Dorsolateral prefrontal cortex (tissue), 122 donors: ENCODE measurements at places on chromosomes 16 and 17.

DNA sequence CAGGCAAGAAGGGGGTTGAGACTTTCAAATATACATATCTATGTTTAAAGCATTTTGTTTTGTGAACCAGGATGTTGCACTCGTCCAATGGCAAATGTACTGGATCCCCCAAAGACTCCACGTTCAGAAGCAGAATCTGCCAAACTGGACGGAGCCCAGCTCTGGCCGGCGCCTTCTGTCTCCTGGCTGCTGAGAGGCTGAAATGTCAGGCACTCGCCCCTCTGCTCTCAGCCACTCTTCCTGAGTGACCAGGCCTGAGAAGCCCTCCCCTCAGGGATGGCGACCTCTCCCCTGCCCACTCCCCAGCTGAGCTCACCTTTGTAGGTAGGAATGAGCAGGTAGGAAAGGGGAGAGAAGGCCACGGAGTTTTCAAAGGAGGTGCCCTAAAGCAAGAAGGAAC, 187.5 kb upstream of the FOXF1 start:
- DNase-seq, result no peak

GRCh38 chr16:52843381-52843780, 209.3 kb downstream of the CHD9NB start:
- no peak for DNase-seq

DNA sequence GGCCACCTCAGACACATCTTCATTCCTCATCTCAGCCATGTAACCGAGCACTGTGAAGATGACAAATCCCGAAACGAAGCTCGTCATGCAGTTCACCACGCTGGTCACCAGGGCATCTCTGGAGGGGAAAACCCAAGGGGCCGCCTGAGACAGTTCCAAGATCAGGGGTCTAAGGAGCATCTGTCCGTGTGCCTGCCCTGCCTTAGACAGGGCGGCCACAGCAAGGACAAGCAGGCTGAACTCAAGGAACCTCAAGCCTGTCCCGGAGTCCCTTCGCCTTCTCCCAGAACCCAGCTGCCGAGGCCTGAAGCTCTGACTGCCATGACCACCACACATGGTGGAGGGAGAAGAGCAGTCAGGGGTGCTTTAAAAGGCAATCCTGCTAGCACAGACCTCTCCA, 22.7 kb downstream of the SLC6A4 start:
- no peak for DNase-seq

DNA sequence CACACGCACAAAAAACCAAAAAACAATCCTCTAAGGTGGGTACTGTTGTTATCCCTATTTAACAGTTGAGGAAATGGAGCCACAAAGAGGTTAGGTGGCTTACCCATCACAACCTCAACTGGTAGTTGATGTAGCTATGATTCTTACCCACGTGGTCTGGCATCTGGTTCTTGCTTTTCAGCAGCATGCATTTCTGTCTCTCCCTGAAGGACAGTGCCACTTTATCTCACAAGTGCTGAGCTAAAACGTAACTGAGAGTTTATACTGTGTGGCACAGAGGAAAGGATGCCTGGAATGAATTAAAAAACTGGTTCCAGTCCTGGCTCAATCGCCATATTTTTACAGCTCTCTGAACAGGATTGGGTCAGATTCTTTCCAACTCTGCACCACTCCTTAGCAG, 1.9 kb upstream of the CORO6 start:
- no peak for DNase-seq

DNA sequence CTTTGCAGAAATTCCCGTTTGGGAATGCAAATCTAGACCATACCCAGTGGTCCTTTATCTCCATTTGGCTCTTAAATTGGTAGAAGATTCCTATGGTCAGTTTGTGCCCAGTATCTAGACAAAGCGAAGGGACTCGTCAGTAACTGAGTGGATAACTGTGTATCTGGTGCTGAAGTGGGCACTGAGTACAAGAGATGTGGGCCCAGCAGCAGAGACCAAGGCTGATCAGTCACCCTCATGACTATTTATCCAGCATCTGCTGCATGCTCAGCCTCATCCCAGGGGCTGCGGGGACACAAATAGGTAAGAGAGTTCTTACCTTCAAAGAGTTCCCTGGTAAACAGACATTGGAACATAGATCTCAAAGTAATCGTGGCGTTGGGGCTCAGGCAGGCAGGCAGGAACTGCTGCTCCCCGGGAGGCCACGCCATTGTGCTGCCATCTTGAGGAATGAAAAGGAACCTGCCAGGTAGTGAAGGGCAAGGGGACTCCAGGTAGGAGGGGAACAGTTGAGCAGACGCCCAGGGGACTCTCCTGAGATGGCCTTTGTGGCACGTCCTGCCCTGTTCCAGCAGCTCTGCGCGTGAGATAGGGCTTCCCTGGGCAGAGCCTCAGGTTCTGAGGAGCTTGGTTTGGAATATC, 10.3 kb downstream of the NT5M start:
- no peak for DNase-seq

DNA sequence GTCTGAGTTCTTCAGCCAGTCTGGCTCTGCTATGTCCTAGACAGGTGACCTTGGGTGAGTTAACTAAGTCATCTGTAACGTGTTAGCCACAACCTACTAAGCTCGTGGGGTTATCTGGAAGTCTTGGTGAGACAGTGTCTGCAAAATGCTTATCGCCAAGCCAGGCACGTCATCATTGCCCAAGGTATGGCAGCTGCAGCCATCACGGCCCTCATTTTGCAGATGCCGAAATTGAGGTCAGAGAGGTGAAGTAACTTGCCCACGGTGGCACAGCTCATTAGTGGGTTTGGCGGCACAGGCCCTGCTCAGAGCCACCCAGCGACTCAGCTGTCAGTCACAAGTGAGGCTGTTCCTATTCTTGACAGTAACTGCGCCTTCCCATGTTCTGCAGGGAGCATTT, 79.8 kb downstream of the CMIP start:
- no peak for DNase-seq

DNA sequence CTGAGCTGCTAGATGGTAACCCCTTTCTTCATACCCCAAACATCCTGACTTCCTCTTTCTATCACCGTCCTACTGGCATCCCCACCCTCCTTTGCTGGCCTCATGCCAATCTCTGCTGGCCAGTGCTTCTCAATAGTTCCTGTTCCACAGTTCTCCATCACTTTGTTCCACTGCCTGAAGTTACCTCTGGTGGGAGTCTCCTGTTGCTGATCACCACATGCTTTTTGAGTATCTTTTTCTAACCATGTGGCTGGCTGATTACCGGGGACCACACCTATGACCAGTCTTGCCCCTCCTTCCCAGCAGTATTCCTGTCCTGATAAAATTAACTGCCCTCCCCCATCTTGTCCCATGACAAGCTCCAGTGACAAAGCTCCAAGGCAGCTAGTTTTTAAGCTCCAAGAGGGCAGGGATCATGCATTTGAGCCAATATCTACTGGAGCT, 380.4 kb upstream of the CCL2 start:
- no peak for DNase-seq

DNA sequence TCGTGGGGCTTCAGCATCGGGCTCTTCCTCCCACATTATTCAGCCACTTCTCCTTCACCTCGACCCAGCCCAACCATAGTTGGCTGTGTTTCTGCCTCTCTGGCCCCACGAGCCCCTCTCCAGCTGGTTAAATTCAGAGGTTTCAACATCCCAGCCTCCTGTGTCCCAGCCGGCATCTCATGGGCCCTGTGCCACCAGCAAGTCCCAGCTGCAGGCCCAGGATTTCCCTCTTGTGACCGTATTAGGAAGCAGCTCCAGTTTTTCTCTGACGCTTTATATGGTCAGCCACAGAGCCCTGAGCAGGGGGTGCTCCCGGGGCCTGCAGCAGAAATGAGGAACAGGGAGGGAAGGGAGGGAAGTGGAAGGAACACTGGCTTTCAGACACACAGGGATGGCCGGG, 27.4 kb downstream of the MYH11 start:
- no peak for DNase-seq

DNA sequence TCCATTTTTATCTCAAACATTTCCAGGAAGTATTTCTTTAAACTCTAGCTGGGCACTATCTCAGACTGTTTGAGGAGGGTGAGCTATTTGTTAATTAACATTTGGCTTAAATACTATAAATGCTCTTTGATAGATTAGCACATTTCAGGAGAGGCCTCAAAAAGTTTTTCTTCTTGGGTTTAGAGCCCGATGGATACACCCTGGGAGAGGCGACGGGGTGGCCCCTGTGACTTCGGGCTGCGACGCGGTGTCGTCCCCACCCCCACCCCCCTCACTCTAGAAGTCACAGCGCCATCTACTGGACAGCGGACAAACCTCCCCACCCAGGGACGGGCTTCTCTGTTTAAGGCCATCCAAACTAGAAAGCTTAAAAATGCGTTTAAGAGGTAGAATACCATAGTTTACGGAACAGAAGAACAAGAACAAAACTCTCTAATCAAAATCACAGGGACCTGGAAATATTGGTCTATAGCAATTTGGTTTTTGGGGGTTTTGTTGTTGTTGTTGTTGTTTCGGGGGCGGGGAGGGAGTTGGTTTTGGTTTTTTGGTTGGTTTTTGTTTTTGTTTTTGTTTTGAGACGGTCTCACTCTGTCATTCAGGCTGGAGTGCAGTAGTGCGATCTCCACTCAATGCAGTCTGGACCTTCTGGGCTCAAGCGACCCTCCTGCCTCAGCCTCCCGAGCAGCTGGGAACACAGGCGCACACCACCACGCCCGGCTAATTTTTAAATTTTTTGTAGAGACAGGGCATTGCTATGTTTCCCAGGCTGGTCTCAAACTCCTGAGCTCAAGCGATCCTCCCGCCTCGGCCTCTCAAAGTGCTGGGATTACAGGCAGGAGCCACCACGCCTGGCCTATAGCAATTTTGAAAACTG, 254.4 kb downstream of the C16orf95 start:
- peak; percentile 61 for DNase-seq

DNA sequence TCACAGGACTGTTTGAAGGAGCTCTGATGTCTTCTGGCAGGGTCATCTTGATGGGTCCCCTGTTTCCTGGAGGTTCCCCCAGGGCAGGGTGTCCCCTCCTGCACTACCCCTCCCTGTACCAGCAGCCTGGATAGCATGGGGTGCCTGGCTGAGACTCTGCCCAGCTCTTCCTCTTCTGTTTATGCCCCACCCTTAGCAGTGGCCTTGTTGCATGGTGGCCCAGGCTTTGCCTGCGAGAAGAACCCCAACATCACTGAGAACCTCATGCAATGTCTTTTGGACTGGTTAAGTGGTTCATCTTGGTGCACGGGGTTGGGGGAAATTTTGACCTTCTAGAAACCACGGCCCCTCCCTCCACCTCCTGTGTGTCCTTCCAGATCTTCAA, 121.8 kb downstream of the IRX3 start:
- no peak for DNase-seq

DNA sequence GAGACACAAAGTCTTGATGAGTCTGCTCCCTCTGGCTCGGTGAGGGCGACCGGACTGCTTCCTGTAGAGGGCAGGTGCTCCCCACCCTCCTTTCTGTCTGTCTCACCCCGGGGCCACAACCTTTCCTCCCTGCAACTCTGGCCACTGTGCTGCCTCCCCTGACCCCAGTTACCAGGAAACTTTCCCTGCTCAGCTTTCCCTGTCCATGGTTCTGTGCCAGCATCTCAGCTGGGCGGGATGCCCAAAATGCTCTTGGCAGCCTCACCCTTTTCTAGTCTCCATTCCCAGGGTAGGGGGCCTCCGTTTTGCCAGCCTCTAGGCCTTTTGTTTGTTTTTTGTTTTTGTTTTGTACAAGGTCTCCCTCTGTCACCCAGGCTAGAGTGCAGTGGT, 1.4 kb downstream of the PLD2 start:
- peak; percentile 72 for DNase-seq

GRCh38 chr17:67020293-67020766, 24.0 kb upstream of the CACNG1 start:
- peak; percentile 50 for DNase-seq

DNA sequence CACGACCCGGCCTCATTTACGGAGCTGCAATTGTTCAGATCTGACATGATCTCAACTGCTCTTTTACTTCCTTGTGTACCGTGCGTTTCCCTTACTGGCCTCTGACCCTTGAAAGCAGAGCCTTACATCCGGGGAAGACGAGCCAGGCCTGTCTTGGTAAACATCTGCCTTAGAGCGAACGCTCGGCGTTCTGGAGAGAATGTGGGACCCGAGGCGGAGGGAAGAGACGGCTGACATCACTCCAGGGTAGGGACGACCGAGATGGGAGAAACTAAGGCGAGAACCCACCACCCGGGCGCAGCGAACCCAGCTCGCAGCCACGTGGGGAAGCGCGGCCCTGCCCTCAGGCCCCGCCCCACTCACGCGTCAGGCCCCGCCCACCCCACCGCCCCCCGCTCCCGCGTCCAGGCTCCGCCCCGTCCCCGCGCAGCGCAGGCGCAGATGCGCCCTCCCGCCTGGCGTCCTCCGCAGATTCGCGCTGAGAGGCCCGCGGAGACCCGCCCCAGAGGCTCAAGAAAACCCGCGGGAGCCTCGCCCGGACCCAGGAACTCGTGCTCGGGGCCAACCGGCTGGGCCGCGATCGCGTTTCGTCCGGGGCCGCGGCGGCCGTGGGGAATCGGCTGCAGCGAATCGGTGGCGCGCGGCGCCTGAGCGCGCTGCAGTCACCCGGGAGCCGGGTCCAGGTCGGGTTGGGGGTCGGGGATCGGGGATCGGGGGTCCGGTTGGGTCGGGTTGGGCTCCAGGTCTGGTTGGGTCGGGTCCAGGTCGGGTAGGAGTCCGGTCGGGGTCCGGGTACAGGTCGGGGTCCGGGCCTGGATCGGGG, at the start of gene TELO2:
Gene TELO2, plus strand, starts transcription at position 438 of the 823 bp plus-strand sequence. CDS start 922 bp downstream, outside the sequence.
- DNase-seq, result peak; percentile 61

GRCh38 chr16:89184933-89185794, 13.6 kb downstream of the CDH15 start:
- DNase-seq, result no peak

- no peak for DNase-seq
Observed at GRCh38 chr16:81716478-81717225, 62.4 kb upstream of the PLCG2 start.

- no peak for DNase-seq
Observed at GRCh38 chr16:31636433-31636832, 108.7 kb downstream of the AHSP start.

- peak; percentile 58 for DNase-seq
Observed at GRCh38 chr16:57479205-57479975, 6.9 kb downstream of the DOK4 start.

DNA sequence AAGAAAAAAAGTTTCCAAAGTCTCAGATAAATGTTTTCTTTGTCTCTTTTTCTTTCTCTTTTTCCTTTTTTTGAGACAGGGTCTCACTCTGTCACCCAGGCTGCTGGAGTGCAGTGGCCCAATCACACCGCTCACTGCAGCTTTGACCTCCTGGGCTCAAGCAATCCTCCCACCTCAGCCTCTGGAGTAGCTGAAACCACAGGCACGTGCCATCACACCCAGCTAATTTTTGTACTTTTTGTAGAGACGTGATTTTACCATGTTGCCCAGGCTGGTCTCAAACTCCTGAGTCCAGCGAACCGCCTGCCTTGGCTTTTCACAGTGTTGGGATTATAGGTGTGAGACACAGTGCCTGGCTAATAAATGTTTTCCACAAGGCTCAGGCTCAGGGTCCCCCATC, 53.3 kb upstream of the KSR1 start:
- DNase-seq, result peak; percentile 2
